Astrocyte of the hippocampus (primary cell): ENCODE measurements at places on chromosomes 16 and 17.

DNA sequence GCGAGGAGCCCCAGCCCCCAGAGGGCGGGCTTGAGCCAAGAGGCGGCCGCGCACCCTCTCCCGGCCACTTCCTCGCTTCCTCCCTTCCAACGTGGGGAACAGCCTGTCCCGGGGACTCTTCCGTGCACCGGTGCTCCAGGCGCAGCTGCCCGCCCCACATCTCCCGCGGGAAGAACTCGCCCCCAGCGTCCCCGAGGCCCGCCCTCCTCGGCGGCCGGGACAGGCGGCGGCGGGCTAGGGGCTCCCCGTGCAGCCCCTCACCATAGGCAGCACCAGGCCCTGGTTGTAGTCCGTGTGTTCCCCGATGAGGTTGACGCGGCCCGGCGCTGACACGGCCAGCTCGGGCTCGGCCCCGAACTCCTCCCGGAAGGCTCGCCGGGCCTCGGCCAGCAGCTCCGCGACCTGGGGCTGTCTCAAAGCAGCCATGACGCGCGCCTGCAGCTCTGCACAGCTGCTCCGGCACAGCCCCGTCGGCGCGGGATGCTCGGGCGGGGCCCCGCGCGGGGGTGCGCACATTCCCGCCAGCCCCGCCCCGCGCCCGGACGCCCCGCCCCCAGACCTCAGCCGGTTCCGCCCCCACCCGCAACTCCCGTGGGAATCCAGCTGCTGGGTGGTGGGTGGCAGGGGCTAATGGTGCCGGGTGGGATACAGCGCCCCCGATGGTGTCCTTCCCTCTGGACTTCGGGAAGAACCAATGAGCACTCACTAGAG lies at the start of gene GALK1:
GALK1 (minus strand) TSS at position 482 of the 711 bp plus-strand sequence; CDS start at position 426, 56 bp downstream.
- DNase-seq = peak; percentile 81

- DNase-seq = no peak
Measured at GRCh38 chr17:80980397-80981061, 11.1 kb upstream of the CHMP6 start.

DNA sequence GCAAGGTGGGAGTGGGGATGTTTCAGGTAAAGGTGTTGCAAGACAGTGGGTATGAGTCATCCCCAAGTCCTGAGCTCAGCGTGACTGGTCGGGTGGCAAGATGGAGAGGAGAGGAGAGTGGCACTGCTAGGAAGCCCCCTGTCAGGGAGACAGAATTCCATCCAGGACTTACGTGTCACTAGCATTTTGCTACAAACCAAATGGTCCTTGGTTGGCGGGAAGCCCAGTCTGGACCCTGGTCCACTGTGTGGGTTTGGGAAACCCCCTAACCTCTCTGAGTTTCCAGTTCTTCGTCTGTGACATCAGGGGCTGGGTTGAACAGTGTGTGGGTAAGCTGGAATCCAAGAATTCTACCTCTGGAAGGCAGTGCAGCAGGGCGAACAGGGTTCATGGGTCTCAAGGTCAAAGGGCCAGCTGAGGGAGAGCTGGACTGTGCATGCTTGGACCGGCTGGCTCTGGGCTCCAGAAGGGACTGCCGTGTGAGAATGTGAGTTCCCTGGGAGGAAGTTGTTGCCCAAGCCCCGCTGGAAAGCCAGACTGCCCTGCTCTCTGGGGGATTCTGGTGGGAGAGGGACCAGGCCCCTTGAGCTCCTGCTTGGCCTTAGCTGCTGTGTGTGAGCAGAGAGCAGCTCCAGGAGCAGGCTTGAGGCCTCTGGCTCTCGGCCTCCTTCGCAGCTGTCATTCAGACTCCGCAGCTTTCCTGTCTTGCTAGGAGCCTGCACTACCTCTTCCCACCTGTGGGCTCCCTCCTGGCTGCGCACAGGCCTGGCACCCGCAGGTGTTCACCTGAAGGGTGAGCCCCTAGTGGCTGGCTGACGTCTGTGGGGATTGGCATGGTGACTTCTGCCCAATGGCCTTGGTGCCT lies 84.6 kb downstream of the NT5M start:
- peak; percentile 27 for DNase-seq

DNA sequence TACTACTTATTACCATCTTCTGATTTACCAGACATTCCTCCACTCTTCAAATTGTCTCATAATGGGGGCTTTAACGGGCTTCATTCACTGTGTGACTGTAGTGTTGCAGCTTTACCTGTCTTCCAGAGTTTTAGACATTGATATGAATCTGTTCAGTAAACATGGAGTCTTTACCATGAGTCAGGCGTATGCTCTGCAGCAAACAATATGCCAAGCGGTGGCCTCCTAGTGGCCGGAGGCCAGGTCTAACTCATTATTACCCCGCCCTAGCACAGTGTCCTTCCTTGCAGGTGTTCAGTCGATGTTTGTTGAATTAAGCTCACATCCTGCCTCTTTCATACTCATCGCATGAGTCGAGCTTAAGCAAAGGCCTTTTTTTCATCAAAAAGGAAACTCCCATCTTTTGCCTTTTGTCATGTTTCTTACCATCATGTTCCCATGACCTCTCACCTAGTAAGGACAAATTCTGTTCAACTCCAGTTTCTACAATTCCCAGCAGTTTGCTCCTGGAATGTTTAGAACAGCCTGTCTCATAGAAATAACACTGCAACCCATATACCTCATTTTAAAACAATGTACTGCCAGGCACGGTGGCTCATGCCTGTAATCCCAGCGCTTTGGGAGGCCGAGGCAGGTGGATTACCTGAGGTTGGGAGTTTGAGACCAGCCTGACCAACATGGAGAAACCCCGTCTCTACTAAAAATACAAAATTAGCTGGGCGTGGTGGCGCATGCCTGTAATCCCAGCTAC lies 39.4 kb downstream of the TUBD1 start:
- DNase-seq = peak; percentile 77

- no peak for DNase-seq
Measured at GRCh38 chr16:62870554-62870953, 834.3 kb upstream of the CDH8 start.

DNA sequence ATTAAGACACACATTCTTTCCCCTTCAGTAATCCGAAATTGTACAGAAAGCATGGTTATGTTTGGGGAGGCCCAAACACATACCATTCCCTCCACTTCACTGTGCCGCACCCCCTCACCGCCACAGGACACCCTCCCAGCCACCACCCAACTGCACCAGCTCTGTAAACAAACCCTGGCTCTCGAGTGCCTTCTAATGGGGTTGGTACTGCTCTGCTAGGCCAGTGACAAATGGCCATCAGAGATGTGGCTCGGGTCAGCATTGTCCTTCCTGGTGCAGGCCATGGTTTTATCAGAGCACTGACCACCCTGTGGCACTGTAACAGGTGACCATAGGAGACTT lies 24.0 kb upstream of the SREBF1 start:
- DNase-seq = no peak

GRCh38 chr17:74822939-74823367 lies 36.7 kb downstream of the GRIN2C start:
- DNase-seq = no peak

GRCh38 chr16:74497761-74498160 lies 76.5 kb upstream of the CLEC18B start:
- no peak for DNase-seq

- peak; percentile 28 for DNase-seq
Measured at GRCh38 chr17:69593351-69593715, 178.8 kb downstream of the MAP2K6 start.

GRCh38 chr16:54996186-54996585 lies 65.5 kb downstream of the IRX5 start:
- no peak for DNase-seq

GRCh38 chr16:50360779-50361178 lies 8.0 kb downstream of the BRD7 start:
- DNase-seq = no peak

DNA sequence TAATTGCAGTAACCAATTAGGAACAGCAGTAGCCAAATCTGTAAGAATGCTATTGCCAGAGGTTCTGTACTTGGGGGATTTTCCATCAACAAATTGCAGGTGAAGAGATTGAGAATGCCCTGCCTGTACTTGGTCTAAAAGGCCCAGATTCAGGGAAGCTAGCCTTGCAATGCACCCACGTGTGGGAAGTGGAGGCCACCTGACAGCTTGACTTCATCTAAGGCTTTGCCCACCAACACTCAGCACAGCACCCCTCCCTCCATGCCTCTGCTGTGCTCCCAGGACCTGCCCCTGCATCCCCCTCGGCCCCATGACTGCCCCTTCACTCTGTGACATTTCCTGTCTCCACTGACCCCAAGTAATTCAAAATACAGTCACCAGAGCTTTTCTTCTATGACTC lies 79.1 kb upstream of the CDH5 start:
- no peak for DNase-seq

- DNase-seq = no peak
Measured at GRCh38 chr17:77601054-77601979, 357.2 kb upstream of the TNRC6C start.

- no peak for DNase-seq
Measured at GRCh38 chr17:29216856-29217255, 29.8 kb upstream of the CRYBA1 start.

DNA sequence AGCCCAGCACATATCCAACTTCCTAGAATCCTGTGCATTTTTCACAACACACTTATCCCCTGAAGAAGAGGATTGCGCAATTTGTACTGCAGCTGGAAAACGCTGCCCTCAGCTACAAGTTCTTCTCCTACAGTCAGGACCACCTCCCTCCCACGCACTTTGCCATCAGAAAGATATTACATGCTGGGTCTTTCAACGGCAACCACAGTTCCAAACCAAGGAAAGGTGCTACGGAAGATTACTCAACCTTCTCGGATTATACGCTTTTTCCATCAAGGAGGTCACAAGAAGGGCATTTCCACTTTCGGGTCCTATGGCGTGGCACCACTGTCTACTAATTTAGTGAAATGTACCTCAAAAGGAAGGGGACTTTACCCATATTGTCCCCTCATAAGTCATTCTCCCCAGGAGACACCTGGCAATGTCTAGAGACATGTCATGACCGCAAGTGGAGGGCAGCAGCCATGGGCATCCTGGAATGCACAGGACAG lies 35.2 kb downstream of the USP7 start:
- no peak for DNase-seq

DNA sequence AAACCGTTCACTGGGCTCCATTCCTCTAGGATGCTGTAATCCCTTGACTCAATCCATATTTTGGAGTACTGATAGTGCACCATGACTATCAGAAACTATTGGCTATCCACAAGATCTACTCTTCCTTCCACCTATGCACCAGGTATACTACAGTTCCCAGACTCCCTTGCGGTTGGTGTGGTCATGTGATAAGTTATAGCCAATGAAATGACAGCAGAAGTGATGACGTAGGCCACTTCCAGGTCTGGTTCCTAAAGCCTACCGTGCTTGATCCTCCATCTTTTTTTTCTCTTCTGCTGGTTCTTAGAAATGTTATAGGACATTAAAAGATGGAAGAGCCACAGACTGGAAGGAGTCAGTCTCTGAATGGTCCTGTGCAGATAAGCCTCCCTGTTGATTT lies 278.8 kb upstream of the C16orf82 start:
- no peak for DNase-seq

DNA sequence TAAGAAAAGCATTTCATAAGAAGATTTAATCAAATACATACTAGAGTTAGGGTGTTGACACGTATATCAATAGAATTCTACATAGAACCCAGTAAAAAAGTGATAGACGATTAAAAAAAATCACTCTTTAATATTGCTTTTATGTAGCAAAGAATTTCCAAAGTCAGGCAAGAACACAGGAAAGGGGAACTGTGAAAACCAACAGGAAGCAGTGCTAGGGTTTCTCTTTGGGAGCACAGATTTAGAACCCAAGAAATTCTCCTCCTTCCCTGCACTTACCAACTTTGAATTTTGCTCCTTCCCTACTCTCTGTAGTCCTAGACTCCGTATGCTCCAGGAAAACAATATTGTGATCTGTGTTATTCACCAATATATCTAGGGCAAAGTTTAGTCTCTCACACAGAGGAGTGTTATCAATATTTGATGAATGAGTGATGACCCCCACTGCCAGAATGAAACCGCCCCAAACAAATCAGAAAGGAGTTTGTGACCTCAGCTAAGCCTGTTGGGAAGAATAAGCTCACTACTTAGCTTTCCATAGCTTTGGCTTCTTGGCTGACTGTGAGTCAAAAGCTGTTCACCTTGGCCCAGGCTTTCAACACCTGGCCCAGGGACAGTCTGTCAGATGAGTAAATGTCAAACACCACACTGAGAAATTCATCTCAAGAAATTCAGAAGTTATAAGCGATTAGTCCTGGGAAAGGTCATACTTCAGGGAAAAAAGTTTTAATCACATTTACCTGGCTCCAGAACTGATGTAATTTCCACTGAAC lies 8.6 kb downstream of the RFWD3 start:
- DNase-seq = no peak

- DNase-seq = no peak
Measured at GRCh38 chr17:77392376-77393273, 251.9 kb downstream of the SEC14L1 start.

- DNase-seq = no peak
Measured at GRCh38 chr16:24023621-24024020, 187.8 kb downstream of the PRKCB start.

- DNase-seq = no peak
Measured at GRCh38 chr16:12898551-12898950, 2.8 kb upstream of the SHISA9 start.

DNA sequence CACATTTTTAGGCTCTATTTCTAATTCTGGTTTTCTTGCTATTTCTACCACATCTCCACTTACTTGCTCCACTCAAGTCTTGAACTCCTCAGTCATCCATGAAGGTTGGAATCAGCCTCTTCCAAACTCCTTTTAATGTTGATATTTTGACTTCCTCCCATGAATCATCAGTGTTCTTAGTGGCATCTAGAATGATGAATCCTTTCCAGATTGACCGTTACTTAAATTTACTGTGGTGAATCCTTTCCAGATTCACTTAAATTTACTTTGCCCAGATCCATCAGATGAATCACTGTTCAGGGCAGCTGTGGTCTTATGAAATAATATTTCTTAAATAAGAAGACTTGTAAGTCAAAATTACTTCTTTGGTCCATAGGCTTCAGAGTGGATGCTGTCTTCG lies 32.4 kb downstream of the CLTC start:
- no peak for DNase-seq

GRCh38 chr17:34434052-34434451 lies 71.0 kb upstream of the CCL1 start:
- no peak for DNase-seq

DNA sequence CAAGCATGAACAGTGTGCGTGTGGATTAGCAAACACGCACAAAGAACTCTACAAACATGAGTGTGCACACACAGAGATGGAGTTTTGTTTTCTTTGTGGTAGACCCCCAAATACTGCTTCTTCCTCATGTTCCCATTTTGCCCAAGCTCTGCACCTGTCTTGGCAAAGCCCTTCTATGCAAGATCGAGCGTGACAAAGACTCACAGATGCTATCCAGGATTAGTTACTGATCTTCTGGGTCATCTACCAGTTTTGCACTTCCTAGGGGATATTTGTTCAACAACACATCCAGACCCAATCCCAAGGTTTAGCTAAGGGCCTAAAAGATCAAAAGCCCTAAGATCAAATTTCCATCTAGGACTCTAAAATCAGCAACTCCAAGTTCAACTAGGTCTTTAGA lies 16.0 kb downstream of the LRRC36 start:
- DNase-seq = no peak

- DNase-seq = peak; percentile 17
Measured at GRCh38 chr17:61415374-61416210, 15.9 kb downstream of the TBX2 start.
